Stimulated activated CD4-positive, alpha-beta T cell treated with anti-CD3 and anti-CD28 coated beads, Interleukin-4, amount 100 ng/mL, for 48 hours (primary cell): ENCODE measurements at places on chromosomes 11 and 22.

- no peak for DNase-seq
These were observed 69.6 kb upstream of the PITPNB start for GRCh38 chr22:27988704-27989103.

DNA sequence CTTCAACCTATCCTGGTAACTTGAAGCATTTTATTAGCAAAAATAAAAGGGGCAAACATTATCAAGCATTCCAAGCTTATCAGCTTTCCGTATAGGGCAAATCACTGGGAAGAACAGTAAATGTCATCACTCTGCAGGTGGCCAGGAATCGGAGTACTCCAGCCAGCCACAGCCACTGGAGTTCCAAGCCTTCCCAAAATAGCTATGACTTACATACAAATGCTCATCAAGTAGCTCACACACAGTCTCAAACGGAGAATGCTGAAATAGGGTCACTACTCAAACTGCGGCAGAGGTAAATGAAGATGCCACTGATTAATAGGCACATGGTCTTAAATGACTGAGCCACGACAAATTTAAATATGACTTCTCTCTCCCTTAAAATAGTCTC lies 2.1 kb downstream of the USP28 start:
- no peak for DNase-seq

DNA sequence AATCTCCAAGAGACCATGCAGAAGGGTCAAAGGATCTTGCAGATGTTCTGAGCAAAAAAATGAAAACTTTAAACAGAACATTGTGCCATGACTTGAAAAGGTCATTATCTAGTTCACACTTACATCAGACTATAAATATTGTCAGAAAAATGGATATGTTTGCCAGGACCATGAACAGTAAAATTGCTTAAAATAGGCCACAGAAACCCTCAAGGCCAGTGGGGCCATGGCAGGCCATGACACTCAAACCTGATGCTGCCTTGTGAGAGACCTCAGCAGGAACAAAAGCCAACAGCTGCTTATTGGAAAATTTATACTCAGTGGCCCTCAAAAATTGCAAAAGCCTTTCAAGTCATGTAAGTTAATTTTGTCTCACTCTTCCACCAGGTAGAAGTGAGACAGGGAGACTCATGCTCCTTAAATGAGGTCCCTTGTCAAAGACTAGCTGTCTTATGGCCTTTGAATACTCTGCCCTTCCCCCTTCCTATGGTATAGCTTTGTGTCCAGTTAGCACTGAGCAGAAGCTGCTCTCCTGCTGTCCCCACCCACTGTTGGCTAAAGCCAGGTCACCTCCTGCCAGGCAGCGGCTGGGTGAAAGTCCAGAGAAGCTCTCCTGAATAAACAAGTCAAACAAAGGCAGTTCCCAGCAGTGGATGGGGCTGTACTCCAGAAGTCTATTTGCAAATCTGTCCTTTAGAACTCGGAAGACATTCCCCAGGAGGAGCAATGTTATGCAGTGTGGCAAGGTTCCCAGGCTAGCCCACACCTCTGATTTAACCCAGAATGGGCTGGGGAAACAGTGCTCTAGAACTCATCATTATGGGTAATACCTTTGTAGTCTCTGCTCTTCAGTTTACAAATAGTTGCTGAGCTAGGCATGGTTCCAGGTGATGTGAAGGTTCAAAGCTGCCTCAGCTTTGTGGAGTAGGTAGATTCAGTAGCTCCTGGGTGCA lies 21.4 kb downstream of the ADM start:
- DNase-seq: no peak

GRCh38 chr11:121606354-121606753 lies 153.6 kb upstream of the SORL1-AS1 start:
- no peak for DNase-seq

GRCh38 chr11:70462818-70463477 lies 64.6 kb downstream of the CTTN start:
- DNase-seq: no peak

DNA sequence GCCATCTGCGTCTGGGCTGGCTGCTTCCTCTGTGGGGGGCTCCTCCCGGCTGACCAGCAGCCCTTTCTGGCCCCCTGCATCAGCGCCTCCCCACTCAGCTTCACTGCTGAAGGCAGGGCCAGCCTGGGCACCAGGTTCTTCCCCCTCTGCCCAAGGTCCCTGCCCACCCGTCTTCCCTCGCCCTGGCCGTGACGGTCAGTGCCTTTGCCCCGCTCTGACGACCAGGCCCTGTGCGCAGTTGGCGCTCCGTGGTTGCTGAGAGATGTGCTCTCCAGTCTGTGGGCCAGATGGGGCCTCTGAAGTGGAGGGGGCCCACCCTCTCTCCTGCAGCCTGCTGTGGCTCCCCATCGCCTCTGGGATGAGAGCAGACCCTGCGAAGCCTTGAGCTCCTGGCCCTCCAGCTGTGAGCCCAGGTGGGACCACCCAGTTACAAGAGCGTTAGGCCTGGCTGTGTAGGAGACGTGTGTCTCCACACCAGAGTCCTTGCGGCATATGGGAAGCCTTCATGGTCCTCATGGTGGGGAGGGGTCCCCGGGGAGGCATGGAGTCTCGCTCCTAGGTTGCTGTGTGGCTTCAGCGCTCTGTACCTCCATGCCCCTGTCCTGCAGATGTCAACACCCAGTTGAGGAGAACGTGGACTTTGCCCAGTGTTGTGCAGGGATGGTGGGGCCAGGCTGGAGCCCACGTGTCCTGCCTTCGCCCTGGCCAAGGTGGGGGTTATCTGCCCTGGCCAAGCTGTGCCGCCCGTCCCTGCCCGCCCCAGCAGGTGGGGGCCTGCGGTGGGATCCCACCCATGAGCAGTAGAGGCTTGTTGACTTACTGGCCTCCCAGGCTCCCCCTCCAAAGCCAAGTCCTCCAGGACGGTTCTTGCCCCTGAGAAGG lies 14.2 kb downstream of the LRP5 start:
- no peak for DNase-seq

GRCh38 chr11:120170741-120171261 lies 32.9 kb upstream of the TRIM29 start:
- DNase-seq: no peak

DNA sequence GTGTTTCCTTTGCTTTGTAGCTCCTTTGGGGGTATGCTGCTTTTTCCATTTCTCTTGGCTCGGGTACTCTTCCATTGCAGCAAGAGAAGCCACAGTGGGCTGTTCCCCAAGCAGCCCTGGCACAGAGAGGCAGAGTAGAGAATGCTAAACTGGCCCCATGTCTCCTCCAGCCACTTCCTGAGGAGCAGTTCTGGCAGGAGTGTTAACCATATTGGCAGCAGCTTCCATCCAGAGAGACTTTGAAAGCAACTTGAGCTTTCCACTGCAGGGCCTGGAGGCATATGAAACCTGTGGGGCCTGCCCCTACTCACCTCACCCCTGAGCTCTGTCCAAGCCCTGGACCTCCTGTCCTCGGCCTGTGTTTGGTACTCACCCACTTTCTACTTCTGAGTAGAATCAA lies 61.8 kb downstream of the ALX4 start:
- no peak for DNase-seq

DNA sequence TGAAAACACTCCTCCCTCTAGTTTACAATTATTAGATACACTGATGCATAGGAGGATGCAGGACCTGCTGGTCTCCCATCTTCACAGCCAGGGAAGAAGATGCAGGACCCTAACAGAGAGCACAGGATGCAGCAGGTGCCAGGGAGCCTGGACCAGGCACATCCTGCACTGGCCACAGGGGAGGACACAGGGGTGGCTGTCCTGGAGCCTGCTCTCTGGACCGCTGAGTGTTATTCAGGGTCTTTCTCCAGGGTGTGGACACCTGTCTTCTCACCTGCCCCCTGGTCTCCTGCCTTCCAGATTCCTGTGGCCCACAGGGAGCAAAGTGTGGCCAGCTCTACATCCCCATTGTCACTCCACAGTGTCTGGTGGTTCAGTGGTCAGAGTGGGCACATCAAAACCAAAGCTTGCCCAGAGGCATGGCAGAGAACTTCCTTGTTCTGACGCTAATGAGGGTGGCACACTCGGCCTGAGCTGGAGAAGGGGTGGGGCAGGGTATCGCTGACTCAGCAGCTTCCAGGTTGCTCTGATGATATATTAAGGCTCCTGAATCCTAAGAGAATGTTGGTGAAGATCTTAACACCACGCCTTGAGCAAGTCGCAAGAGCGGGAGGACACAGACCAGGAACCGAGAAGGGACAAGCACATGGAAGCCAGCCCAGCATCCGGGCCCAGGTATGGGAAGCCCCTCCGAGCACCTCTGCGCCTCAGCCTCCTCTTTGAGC lies at the start of gene APOBEC3A:
TSS of gene APOBEC3A (plus strand) at position 564 of the 725 bp plus-strand sequence. CDS start at position 647, 83 bp downstream.
- DNase-seq: no peak

- DNase-seq: no peak
These were observed 98.1 kb downstream of the GAB2 start for GRCh38 chr11:78319453-78319955.

GRCh38 chr11:106186630-106187029 lies 109.2 kb downstream of the AASDHPPT start:
- DNase-seq: no peak

DNA sequence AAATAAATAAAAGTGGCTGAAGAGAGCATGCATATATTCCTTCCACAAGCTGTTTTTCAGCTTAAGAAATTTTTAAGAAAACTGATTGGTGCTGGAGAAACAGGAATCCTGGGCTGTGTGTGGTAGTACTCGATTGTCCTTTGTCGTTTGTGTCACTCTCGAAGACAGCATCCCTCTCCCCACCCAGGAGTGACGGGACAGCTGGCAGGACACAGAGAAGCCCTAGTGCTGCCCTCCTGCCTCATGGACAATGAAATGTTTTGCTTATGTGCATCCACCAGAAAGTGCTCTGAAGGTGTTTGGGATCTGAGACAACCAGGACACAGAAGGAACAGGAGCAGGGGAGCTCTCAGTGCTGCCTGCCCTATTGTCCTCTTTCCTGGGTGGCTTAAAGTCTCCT lies 12.8 kb downstream of the PLAAT4 start:
- no peak for DNase-seq
